ENCODE measurements at places on chromosomes 2 and 18. TPM values are rescaled to one million over a fixed set of nuclear protein-coding genes. Genes with fewer than 3 reads are reported as not detected.

The FTCDNL1 gene
- polyA plus RNA-seq, result not detected

The C2orf66 gene
- polyA plus RNA-seq, result 1.4 TPM

The LIMS2 gene
- polyA plus RNA-seq, result not detected

The UPP2 gene
- 0.16 TPM for polyA plus RNA-seq

The CYS1 gene
- not detected for polyA plus RNA-seq

The GPR17 gene
- not detected for polyA plus RNA-seq

The MERTK gene
- 0.53 TPM for polyA plus RNA-seq

The POTEC gene
- not detected for polyA plus RNA-seq

The FAM161A gene
- polyA plus RNA-seq, result 12.0 TPM

The SERPINB11 gene
- not detected for polyA plus RNA-seq

The NCKAP5 gene
- polyA plus RNA-seq, result 2.1 TPM

All from neural cell (in vitro differentiated cells).